Fibroblast of skin of abdomen (primary cell): ENCODE measurements at places on chromosomes 13 and 19.
A peak's percentile ranks its signal among the peaks of the same experiment; 100 is the strongest.

GRCh38 chr13:100529666-100530377, 58.8 kb downstream of the GGACT start:
- DNase-seq, result no peak

DNA sequence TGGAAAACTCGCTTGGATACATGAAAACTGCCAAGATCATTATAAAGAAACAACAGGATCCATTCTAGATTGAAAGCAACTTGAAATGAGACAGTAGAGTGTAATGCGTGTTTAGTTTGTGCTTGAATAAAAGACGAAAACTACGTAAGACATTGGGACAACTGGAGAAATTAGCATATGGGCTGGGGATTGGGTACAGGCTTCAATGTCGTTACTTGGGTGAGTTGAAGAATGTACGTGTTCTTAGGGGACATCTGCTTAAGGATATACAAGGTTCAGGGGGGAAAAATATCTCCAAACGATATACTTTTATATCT, 471 bp upstream of the ERVK3-1 start:
- DNase-seq, result no peak

DNA sequence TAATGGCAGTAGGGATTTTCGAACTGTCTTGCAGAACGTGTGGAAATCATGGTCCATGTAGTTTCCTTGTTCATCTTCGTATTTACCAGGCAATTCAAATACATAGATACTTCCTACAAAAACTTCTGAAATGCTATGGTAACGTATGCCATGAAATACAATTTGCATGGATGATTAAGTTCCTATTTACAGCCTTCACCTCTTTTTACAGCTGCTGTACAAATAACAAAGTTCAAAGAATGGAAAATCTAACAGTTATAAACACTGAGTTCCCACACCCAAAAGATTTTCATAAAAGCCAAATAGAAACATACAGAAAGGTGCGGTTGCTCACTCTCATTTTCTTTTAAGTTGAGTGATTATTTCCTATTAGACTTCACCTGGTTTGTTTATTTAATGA, 115.8 kb upstream of the TNFSF11 start:
- no peak for DNase-seq

DNA sequence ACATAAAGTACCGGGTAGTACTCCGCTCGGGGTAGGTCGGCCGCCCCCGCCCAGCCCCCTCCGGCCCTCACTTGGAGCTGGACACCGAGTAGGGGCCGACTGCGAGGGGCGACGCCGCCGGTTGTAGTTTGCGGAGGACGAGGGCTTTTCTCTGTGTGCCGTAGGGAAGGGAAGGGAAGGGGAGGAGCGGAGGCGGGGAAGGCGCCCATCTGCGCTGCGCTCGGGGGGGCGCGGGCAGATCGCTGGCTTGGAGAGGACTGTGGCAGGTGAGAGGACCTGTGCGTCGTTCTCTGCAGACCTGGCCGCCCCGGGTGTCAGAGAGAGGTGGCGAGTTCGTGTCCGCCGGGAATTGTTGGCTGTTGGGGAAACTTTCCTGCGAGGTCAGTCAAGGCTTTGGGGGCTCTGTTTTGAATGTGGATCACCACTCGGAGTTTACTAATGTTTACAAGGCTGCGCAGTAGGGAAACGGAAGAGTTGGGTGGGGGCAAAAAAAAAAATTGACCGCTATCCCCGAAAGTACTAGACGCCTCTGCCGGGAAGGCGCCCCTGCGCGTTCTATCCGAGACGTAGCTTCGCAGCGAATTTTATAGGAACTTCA, 1.4 kb downstream of the ING1 start:
- peak; percentile 36 for DNase-seq

- no peak for DNase-seq
These were observed 18.9 kb upstream of the CLDN10 start for GRCh38 chr13:95533545-95534160.

DNA sequence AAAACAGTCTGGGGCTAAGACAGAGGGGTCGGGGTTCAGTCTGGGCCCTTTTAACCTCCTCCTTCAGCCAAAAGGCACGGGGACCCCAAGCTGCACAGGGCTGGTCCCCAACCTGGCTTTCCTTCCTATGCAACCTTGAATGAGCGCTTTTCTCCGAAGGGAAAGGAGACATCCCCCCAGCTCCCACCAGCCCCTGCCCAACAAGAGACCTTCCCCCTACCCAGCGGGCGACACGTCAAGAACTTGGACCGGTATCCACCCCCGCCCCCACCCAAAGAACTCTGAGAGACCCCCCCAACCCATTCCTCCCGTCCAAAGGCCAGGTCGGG, 35.0 kb upstream of the NANOS3 start:
- no peak for DNase-seq

- DNase-seq, result peak; percentile 99
These were observed 135.2 kb downstream of the TSHZ3 start for GRCh38 chr19:31214086-31214485.

DNA sequence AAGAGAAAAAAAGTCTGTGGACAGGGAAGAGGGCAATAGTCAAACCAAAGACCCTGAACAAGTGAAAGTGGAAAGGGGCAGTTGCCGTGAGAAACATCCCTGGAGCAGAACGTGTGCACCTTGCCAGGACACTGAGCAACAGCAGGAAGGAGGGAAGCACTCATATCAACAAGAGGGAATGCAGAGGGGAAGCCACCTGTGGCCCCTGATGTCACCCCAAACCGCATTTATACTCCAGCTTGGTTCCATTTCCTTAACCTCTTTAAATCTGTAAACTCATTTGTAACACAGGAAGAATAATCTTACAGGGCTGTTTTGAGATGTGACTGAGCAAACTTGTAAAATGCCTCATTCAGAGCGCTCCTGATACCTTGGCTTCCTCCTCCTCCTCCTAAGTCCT, 698.8 kb downstream of the DIAPH3 start:
- DNase-seq, result no peak

DNA sequence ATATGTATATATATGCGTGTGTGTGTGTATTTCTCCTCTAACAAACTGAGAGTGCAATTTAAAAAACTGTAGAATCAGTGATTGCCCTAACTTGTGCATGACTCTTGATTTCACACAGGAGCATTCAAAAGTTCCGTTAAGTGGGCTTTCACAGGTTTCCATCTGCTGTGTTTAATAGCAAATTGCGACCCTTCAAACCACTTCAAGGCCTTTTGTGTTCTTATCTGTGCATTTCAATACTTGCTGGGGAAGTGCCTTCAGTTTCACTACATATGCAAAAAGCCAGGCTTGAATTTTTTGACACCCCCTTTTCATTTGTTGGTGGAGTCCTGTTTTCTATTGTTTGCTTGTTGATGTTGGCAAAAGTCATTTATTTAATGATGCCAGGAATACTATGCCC, 158.0 kb downstream of the TM9SF2 start:
- no peak for DNase-seq

- no peak for DNase-seq
These were observed 120.5 kb downstream of the RAP2A start for GRCh38 chr13:97554496-97554895.

DNA sequence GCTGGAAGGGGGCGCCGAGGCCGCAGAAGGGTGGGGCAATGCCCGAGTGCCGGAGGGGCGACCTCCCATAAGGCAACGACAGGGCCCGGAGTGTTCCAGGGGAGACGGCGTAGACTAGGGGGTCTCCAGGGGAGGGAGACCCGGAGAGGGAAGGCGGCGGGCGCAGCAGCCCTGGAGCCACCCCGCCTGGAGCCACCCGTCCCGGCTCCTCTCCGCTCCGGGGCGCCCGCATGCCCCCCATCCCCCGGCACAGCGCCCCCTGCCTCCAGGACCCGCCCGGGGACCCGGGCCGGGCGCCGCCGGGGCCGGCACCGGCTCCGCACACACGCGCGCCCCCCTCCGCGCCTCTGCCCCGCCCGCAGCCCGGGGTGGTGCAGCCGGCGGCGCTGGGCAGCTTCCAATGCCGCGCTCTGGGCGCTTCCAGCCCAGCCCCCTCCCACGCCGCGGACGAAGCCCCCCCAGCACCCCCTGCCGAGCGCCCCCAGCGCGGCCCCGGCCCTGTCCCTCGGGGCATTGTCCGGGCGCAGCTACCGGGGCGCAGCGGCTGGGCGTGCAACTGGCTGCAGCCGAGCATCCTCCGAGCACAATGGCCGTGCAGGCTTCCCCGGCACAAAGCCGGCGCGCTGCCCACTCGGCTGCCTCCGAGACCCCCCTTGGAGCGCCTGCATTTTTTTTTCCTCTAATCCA, 519 bp downstream of the PTPRS start:
- DNase-seq, result peak; percentile 33

DNA sequence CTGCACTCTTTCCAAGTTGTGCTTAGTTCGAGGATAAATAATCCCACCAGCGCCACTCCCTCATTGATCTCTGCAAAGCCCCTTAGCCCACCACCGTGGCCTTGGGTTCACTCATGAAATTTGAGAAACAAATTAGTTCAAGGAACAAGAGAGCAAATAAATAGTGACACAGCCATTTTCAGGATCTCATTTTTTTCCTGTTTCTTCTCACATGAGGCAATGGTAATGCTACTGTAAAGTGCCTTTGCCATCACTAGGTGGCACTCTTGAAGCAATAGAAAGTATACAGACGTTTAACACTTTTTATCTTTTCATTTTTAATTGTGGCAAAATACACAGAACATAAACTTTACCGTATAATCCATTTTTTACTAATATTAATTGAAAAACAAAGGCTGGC, 76.8 kb upstream of the ZNF835 start:
- DNase-seq, result no peak

DNA sequence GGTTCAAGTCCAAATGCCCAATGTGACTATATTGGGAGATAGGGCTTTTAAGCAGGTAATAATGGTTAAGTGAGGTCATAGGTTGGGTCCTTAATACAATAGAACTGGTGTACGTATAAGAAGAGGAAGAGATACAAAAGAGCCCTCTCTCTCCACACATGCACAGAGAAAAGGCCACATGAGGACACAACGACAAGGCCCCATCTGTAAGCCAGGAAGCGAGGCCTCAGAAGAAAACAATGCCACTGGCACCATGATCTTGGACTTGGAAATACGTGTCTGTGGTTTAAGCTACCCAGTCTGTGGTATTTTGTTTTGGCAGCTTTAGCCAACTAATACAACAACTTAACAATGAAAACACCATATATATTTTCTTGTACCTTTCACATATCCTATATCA, 23.4 kb upstream of the RFC3 start:
- no peak for DNase-seq

- no peak for DNase-seq
These were observed 22.8 kb upstream of the CEACAM20 start for GRCh38 chr19:44552324-44552723.

DNA sequence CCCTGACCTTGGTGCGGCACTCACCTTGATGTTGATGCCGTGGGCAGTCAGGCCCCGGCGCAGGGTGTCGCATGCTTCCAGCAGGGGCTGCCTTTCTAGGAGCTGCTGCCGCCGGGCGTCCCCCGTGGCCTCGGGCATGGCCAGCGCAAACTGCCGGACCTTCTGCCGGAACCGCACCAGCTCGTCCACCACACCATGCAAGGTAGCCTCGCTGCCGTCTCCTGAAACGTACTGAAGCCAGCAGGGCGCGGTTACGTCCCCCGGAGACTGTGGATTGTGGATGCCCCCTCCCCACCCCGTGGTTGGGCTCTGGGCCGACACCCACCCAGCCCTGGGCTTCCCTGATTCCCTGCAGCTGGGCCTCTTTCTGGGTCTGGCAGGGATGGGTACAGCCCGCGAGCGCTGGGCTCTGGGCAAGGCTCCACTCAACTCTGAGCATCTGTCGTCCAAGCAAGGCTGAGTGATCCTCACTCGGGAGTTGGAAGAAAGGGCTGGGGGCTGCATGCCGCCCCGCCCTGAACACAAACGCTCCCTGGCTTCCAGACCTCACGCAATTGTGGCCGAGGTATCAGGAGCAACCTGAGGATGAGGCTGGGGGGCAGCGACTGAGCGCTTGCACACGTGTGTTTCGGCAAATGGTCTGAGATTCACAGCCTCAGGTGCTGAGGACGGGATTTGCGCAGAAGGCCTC, 27.1 kb downstream of the NAXD start:
- DNase-seq, result no peak

GRCh38 chr13:94286581-94286980, 192.9 kb downstream of the DCT start:
- DNase-seq, result peak; percentile 64

GRCh38 chr19:35458731-35459391, 10.8 kb downstream of the FFAR2 start:
- no peak for DNase-seq

DNA sequence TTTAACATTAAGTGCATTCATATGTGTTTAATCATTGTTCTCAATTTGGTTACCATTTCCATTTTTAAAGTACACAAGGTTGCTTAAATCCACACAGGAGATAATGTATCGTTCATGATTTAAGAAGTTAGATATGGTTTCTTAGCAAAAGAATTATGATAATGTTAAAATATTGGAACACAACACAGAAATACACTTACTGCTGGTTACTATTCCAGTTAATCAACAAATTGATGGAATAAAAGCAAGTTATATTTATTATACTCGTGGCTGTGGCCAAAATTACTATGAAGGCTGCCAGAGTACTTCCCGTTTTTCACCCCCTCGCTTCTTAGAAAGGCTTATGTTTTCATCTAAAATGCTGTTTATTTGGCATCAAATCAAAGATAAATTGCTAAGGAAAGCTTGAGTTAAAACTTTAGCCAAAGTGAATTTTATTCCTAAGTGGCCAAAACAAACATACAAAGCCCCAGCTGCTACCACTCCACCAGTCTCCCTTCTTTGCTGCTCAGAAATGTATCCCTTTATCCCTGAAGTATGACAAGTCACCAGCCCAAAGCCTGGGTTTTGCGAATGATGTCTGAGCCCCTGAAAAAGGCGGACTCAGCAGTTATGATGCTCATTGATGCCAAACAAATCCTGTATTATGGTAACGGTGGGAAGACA, 27.7 kb downstream of the LCP1 start:
- no peak for DNase-seq

DNA sequence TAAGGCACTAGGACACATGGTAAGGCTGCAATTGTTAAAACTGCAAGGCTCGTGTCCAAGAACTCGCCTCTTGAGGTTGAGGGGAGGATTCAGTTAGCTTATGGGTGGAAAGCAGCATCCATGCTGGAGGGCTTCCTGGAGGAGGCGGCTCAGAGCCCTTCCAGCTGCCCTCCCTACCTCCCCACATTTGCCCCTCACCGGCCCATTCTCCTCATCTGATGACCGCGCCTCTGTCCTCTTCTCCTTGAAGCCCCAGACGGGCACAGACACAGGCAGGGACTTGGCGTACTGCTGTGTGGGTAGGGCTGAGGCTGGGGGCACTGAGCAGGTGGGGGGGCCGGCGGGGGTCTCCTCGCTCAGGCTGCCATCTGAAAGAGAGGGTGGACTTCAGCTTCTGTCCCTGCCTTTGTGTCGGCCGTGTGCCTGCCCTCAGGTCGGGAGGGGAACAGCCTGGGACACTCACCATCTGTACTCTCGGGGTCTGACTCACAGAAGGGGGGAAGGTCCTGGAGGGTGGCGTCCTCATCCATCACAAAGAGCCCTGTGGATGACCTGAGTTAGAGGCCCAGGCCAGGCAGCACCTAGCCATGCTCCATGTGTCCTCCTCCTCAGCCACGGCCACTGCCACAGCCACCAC, 4.1 kb upstream of the PNKP start:
- no peak for DNase-seq

DNA sequence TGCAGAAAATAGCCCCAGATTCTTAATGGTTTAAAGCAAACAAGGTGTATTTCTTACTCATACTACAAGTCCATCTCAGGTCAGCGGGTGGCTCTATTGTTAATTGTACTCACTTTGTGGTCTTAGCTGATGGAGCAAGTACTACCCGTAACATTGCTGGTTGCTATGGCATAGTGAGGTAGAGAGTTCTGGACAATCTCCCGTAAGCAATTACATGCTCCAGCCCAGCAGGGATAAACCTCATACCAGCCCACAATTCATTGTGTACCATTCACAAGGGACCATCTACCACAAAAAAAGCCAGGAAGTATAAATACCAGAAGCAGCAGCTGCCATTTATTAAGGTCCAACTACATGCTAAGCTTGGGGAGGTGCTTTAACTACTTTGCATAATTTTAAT, 167.1 kb downstream of the PCDH9 start:
- DNase-seq, result no peak
